Kidney (tissue), 22 donors: ENCODE measurements at places on chromosomes 16 and 17.

DNA sequence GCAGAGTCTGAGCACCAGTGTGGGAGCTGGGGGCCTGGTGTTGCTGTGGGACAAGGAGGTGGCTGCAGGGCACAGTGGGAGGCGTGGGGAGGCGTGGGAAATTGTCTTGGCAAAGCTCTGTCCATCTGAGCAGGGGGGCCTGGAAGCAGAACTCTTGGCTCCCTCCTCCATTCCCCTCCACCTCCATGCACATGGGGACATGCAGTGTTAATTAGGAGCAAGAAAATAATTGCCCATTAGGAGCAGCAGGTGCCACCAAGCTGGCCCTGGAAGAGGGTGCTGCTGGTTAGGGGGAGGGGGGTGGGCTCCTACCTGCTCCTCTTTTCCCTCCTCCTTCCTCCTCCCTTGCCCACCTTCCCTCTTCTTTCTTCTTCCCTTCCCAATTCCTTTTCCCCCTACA, 4.5 kb downstream of the TTYH2 start:
- no peak for DNase-seq

GRCh38 chr16:86199182-86199581, 300.2 kb downstream of the IRF8 start:
- no peak for DNase-seq

- DNase-seq: peak; percentile 31
Measured at GRCh38 chr17:18267927-18268711, 7.7 kb downstream of the MIEF2 start.

DNA sequence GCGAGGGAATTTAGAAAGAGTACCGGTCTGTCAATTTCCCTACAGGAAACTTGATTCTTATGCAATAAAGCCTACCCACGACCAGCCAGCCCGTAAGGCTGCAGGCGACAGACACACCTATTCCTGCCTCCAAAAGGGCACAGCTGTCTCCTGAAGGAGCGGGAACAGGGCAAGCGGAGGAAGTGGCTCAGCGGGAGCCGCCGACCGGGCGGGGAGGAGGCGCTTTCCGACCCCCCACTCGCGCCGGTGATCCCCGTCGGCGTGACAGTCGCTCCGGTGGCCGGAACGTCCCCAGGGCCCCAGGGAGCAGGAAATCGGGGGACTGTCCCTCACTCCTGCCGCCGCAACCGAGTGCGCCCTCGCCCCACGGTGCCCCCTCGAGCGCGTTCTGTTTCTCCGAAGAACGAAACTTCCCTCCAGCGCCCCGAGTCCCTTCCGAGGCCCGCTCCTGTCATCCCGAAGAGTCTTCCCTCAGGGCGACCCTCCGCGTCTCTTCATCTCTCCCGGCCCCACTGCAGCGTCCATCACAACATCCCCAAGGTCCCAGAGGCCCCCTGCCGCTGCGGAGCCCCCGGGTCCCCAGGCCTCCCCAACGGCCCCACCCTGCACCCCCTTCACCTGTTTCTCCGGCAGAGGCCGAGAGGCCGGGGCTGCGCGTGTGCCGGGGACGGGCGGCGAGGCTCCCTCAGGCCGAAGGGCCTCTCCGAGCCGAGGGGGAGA, 421 bp downstream of the STAT3 start:
- peak; percentile 65 for DNase-seq

GRCh38 chr16:73778887-73779286, 517.7 kb upstream of the PSMD7 start:
- no peak for DNase-seq

DNA sequence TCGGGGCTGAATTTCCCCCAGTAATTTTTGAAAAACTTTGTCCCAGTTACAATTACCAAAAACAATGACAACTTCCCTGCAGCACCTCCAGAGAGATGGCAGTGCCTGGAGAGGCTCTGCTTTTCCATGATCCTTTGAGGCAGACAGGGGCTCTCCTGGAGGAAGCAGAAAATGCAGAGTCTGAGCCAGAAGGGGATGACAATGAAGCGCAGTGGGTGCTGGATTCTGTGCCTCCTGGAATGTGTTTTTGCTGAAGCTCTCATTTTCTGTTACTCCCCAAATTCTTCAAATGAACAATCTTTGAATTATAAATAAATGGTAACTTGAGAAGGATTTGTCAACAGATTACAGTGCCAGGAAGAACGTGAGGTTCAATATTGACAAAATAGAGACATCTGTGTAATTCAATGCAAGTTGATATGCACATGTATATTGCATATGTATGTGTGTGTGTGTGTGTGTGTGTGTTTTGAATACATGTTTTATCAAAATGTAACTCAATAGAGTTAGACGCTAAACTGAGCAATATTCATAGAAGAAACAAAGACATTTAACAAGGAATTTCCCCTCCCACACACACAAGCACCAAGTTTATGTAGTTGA, 9.7 kb upstream of the RUSF1 start:
- DNase-seq: no peak

- no peak for DNase-seq
Measured at GRCh38 chr17:18856570-18856915, 1.4 kb upstream of the PRPSAP2 start.

DNA sequence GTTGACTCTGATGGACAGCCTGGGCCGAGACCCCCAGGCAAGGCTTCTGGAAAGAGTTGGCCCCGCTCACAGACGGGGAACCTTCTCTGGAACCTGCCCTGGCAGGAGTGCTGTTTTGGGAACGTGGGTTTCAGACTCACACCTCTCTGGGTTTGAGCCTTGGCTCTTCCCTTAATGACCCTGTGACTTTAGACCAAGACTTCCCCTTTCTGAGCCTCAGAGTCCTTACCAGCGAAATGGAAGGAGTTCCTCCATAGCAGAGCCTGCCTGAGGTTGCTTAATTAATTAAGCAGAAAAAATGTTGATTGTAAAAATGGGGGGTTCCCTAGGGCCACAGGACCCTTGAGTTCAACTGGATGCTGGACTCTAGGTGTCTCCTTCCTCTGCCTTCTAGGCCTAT, 408.2 kb downstream of the SEC14L1 start:
- DNase-seq: no peak

- DNase-seq: no peak
Measured at GRCh38 chr17:32654324-32654723, 167.5 kb downstream of the CDK5R1 start.

GRCh38 chr16:747978-748746, 7.4 kb upstream of the CIAO3 start:
- DNase-seq: no peak

DNA sequence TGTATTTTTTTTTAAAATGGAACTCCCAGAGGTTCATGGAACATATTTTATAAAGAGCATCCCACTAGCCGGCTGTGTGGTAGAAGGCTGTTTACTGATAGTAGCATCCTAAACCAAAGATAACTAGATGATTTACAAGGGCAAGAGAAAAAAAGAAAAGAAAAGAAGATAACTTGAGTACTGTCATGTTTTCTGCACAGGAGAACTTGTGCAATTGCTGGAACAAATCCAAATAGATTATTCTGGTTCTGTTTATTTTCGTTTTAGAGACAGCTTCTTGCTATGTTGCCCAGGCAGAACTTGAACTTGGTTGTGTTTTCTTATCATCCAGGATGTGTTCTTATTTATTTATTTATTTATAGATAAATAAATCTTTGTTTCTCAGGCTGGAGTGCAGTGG, 20.9 kb upstream of the PPM1D start:
- DNase-seq: no peak
